T-helper 17 cell (primary cell): ENCODE measurements at places on chromosomes 16 and 17. TPM values are rescaled to one million over a fixed set of nuclear protein-coding genes. Genes with fewer than 3 reads are reported as not detected.

Gene RAB37
- 83.3 TPM for total RNA-seq

Gene SLC35G3
- 0.32 TPM for total RNA-seq

Gene PRSS36
- 0.10 TPM for total RNA-seq

- no peaks in the 10 kb centered on the region for H3K36me3 ChIP-seq
- no peak overlapping the region for H3K4me3 ChIP-seq
- no peak for DNase-seq
- peaks cover 7% of the 10 kb centered on the region for H3K27me3 ChIP-seq
Measured at GRCh38 chr16:80226499-80226898, 314.3 kb upstream of the DYNLRB2 start.

DNA sequence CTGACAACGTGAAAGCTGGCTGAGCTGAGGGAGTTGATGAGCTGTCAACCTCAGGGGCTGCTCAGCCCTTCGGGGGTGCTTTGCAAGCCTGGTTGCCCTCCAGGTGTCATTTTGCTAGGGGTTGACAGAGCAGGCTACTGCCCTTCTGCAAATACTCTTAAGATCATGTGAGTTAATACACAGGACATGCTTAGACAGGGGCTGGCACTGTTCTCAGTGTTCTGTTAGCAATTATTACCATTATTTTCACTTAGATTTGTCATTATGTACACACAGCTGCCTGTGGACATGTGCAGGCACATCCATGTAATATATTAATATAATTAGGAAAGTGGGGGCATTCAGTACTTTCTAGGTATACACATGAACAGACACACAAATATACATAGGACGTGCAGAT lies 554.3 kb upstream of the HSBP1 start:
- H3K27me3 ChIP-seq: peaks cover 6% of the 10 kb centered on the region
- no peak overlapping the region for H3K4me3 ChIP-seq
- no peaks in the 10 kb centered on the region for H3K4me1 ChIP-seq
- no peak overlapping the region for H3K27ac ChIP-seq

- peaks cover 2% of the 10 kb centered on the region for H3K36me3 ChIP-seq
- DNase-seq: no peak
- no peak overlapping the region for H3K27ac ChIP-seq
- H3K27me3 ChIP-seq: peaks cover 59% of the 10 kb centered on the region
- H3K4me1 ChIP-seq: peaks cover 3% of the 10 kb centered on the region
Measured at GRCh38 chr17:55705847-55706246, 16.8 kb downstream of the TMEM100 start.

GRCh38 chr16:54654429-54654828 lies 276.2 kb upstream of the IRX5 start:
- no peak overlapping the region for H3K4me3 ChIP-seq
- no peak for DNase-seq
- H3K27ac ChIP-seq: no peak overlapping the region
- peaks cover 28% of the 10 kb centered on the region for H3K27me3 ChIP-seq
- no peaks in the 10 kb centered on the region for H3K36me3 ChIP-seq

- H3K27me3 ChIP-seq: no peaks in the 10 kb centered on the region
- no peaks in the 10 kb centered on the region for H3K36me3 ChIP-seq
- no peaks in the 10 kb centered on the region for H3K4me1 ChIP-seq
- no peak overlapping the region for H3K27ac ChIP-seq
Measured at GRCh38 chr16:35687781-35688180, 2228.4 kb downstream of the TP53TG3F start.

GRCh38 chr17:27893841-27894503 lies 807 bp upstream of the LYRM9 start:
- no peak for DNase-seq
- H3K27me3 ChIP-seq: peaks cover 44% of the 10 kb centered on the region
- peaks cover 2% of the 10 kb centered on the region for H3K36me3 ChIP-seq
- peak overlapping the region; percentile 21 for H3K27ac ChIP-seq

- no peak for DNase-seq
- peaks cover 37% of the 10 kb centered on the region for H3K4me1 ChIP-seq
- no peaks in the 10 kb centered on the region for H3K27me3 ChIP-seq
- H3K27ac ChIP-seq: peak overlapping the region; percentile 27
- H3K36me3 ChIP-seq: peaks cover 14% of the 10 kb centered on the region
Measured at GRCh38 chr17:36978810-36979564, 30.2 kb downstream of the AATF start.

GRCh38 chr17:49696233-49696761 lies 11.5 kb downstream of the SLC35B1 start:
- peaks cover 5% of the 10 kb centered on the region for H3K36me3 ChIP-seq
- no peak for DNase-seq
- peak overlapping the region; percentile 84 for H3K27ac ChIP-seq
- peak overlapping the region; percentile 62 for H3K4me3 ChIP-seq
- H3K4me1 ChIP-seq: peaks cover 30% of the 10 kb centered on the region

GRCh38 chr17:75633486-75634375 lies 497 bp downstream of the SMIM5 start:
- peaks cover 3% of the 10 kb centered on the region for H3K4me1 ChIP-seq
- no peak overlapping the region for H3K4me3 ChIP-seq
- H3K36me3 ChIP-seq: no peaks in the 10 kb centered on the region

DNA sequence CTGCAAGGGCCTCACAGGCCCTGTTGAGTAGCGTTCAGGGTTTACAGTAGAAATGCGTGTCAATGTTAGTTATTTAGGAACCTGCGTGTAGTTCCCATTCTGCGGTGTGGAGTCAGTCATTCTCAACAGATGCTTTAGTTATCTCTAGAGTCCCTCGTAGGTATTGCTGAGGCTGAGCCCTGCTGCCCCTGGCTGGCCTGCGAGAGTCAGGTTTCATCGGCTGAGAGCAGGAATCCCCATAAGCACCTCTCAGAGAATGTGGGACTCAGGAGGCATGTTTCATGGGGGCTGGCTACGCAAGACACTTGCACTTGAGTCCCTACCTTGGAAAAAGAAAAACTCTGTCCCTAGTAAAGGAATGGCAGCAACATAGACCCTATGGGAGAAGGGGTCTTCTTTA lies 347.5 kb upstream of the ASIC2 start:
- H3K4me1 ChIP-seq: peaks cover 3% of the 10 kb centered on the region
- peaks cover 2% of the 10 kb centered on the region for H3K36me3 ChIP-seq
- H3K27ac ChIP-seq: no peak overlapping the region
- H3K27me3 ChIP-seq: peaks cover 7% of the 10 kb centered on the region
- H3K4me3 ChIP-seq: no peak overlapping the region

DNA sequence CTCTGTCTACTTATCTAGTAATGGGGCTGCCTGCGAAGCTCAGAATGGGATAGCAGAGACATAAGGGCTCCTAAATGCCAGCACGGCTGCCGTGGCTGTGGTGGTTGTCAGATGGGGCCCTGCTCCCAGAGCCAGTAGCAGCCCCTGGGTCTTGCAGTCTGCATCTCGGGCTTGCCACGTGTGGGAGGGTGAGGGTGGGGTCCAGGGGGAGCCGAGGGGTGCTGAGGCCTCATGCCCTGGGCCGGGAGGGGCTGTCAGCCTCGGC lies 88.8 kb upstream of the GSE1 start:
- H3K4me3 ChIP-seq: no peak overlapping the region
- no peak overlapping the region for H3K27ac ChIP-seq
- H3K36me3 ChIP-seq: no peaks in the 10 kb centered on the region

DNA sequence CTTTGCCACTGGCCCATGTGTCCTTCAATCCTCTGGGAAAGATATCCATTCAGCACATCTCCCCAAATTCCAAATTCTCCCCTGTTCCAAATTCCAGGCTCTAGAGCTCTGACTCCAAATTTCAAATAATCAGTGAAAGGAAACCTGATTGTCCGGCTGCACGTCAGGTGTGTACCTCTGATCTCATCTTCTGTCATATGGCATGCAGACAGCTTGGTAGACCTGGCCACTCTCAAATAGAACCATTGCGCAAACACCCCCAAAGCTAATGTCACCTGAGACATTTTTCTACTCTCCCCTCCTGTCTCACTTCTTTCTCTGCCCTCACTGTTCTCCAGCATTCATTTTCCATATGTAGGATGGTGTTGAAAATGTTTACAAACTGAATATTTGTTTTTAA lies 337.0 kb upstream of the DYNLRB2 start:
- H3K27me3 ChIP-seq: peaks cover 47% of the 10 kb centered on the region
- no peak for DNase-seq
- H3K27ac ChIP-seq: no peak overlapping the region
- H3K4me3 ChIP-seq: no peak overlapping the region
- no peaks in the 10 kb centered on the region for H3K36me3 ChIP-seq

DNA sequence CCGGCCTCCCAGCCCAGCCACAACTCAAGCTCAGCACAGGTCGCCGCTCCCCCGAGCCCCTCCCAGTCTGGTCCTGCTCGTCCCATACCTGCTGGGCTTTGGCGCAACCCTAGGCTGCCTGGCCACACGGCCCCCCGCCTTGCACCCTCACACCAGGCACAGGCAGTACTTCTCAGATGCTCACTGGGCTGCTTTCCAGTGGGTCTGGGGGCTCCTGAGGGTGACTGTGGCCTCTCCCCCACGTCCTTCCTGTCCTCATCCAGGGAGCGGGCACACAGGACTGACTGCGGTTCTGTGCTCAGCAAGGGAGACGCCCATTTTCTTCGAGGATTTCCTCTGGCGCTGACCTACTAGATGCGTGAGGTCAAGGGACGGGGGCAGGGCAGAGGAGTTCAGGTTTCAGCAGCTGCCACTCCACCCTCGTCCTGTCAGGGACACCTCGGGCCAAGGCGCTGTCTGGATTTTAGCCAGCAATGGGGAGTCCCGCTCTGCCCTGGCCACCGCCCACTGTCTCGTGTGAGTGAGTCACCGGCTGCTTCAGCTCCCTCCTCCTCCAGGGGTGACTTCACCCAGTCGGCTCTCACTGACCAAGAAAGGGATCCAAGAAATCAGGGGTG lies 115.8 kb downstream of the NPIPB11 start:
- H3K27me3 ChIP-seq: no peaks in the 10 kb centered on the region
- DNase-seq: peak; percentile 36
- H3K4me1 ChIP-seq: peaks cover 8% of the 10 kb centered on the region
- H3K4me3 ChIP-seq: peak overlapping the region; percentile 71
- H3K36me3 ChIP-seq: no peaks in the 10 kb centered on the region

GRCh38 chr16:177394-177822 lies 928 bp downstream of the HBA1 start:
- H3K27me3 ChIP-seq: peaks cover 36% of the 10 kb centered on the region
- H3K27ac ChIP-seq: no peak overlapping the region
- H3K4me1 ChIP-seq: peaks cover 6% of the 10 kb centered on the region
- H3K36me3 ChIP-seq: no peaks in the 10 kb centered on the region

DNA sequence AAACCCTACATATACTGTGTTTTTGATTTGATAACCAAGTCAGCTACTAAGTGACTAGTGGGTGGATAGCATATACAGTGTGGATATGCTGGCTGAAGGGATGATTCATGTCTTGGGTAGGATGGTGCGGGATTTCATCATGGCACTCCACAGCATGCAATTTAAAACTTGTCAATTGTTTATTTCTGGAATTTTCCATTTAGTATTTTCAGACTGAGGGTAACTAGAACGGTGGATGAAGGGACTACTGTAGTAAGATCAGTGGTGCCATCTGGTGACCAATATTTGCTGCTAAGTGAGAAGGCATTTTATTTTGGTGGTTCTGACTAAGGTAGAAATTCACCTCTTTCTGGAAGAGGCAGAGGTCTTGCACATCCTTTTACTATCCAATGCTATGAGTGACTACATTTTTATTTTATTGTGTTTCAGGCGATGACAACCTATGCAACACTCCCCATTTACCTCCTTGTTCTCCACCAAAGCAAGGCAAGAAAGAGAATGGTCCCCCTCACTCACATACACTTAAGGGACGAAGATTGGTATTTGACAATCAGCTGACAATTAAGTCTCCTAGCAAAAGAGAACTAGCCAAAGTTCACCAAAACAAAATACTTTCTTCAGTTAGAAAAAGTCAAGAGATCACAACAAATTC lies 3.1 kb downstream of the CDC6 start:
- no peak for DNase-seq
- H3K4me3 ChIP-seq: no peak overlapping the region
- no peak overlapping the region for H3K27ac ChIP-seq
- no peaks in the 10 kb centered on the region for H3K27me3 ChIP-seq
- H3K36me3 ChIP-seq: no peaks in the 10 kb centered on the region
